ENCODE measurements at places on chromosomes 11 and 22.

DNA sequence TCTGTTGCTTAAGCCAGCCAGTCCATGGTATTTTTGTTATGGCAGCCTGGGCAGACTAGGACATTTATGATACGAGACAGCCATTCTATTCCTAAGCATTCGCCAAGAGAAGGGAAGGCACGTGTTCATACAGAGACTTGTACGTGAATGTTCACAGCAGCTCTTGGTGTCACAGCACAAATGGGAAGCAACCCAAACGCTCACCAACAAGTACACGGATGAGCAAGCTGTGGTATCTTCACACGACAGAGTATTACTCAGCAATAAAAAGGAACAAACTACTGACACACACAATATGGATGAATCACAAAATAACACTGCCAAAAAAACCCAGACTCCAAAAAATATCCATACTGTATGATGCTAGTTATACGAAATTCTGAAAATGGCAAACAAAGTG lies 85.1 kb downstream of the PHF21B start:
- DNase-seq = no peak

GRCh38 chr22:25760294-25760693 lies 18.3 kb downstream of the MYO18B start:
- DNase-seq = no peak

DNA sequence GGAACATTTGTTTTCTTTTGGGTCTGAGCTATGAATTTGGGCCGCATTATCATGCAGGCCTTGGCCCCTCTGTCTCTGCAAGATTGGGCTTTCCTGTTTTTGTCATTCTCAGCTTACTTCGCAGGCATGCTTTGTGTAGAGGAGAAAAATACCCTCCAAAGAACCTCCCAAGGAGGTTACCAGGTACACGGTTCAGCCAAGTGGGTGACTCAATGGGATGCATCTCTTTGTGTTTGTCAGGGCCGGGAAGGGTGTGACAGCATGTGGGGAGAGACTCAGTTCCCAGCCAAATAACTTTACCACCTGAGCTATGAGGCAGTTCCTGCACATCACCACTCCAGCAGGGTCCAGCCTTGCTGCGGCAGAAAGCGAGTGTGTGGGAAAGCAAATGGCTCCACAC lies 47.8 kb upstream of the CLDN5 start:
- no peak for DNase-seq

GRCh38 chr22:42282252-42282942 lies 11.9 kb upstream of the TCF20 start:
- DNase-seq = no peak

DNA sequence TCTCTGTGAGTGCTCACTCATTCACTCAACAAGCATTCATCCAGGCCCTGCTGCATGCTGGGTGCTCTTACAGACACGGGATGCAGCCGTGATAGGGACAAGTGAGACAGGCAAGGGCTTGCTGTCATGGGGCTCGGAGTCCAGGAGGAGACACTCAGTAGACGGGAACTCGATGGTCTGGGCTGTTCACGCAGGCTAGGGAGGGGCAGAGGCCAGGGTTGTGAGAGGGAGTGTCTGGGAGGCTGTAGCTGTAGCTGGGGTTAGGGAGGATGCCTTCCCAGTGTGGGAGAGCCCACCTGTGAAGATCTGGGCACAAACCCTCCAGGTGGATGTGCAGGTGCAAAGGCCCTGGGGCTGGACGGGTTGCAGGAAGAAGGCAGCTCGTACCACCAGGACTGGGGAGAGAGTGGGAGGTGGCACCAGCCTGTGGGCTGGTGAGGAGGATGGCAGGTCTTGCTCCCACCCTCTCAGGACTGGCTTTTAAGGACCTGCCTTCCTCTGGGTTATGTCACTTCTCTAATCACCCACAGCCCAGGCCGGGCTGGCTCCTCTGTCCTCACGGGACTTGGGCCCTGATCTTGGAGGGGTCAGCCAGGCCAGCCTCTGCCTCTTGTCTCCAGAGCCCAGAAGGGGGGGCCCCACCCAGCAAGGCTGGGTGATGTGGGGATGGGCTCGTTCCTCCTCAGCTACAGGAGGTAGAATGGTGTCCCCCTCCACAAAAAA lies 24.1 kb downstream of the FGF4 start:
- no peak for DNase-seq

DNA sequence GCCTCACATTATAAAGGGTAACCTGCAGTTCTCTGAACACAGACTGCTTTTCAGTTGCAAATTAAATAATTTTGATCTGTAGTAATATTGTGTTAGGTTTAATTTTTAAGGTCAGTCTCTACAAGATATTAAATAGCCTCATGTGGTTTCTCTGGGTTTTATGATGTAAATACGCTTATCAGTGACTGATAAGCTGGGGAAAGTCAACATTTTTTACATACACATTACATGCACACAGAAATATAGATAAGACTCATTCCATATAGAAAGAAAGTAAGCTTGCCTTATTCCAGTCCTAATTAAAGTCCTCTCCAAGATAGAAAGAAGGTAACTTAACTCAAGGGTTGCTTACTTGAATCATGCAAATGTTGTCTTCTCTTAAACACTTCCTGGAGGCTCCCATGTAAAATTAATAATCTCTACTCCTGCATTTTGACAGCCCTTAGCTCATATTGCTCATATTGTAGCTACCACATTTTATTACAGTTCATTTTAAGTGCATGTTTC lies 1.6 kb upstream of the OR5M3 start:
- DNase-seq = no peak

GRCh38 chr22:37333724-37334460 lies 51.6 kb downstream of the CYTH4 start:
- DNase-seq = no peak

- no peak for DNase-seq
Observed at GRCh38 chr11:61108847-61109585, 6.7 kb downstream of the CD5 start.

DNA sequence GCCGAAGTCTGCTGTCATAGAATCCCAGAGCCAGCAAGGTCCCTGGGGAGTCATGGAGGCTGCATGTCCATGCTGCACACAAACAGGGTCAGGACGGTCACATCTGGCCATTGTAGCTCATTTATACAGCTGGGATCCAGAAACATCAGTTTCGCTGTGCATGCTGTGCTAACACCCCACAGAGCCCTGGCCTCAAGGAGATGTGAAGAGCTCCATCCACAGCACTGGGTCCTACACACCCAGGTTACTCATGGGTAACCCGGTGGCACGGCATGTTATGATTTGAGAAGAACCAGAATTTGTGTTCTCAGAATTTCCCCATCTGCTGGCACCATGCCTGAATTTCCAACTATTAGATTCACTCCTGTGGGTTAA lies 146.3 kb upstream of the ARHGAP20 start:
- no peak for DNase-seq

GRCh38 chr22:37282385-37282677 lies at the start of gene CYTH4:
CYTH4 (plus strand) TSS chr22:37282508; CDS start chr22:37282570, 62 bp downstream.
- DNase-seq = peak; percentile 55

DNA sequence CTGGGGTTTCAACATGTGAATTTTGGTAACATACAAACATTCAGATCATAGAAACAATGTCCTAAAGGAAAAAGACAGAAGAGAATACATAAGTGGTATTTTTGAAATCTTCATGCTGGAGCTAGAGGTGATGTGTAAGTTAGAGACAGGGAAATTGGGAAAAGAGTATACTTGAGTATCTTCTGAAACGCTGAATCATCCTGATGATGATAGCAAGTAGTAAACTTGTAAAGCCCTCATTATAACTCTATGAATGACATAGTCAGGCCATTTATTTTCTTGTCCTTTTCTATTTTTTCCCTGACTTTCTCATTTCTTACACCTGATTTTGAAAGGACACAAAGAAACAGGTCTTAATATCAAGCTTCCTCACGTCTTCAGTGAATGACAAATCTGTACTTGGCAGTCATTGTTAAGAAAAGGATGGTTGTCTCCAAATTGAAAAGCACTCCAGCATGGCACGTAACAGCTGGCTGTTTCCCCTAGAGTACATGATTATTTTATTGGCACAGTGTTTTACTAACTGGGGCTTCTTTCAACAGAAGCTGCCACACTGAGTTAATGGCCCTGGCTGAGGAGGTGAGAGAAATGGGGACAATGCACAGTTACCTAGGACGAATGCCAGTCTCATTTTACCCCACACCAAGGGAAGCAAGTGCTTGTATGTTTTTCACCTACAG lies 140.7 kb upstream of the CTSC start:
- DNase-seq = no peak

GRCh38 chr11:113465786-113466185 lies 9.4 kb downstream of the DRD2 start:
- no peak for DNase-seq

DNA sequence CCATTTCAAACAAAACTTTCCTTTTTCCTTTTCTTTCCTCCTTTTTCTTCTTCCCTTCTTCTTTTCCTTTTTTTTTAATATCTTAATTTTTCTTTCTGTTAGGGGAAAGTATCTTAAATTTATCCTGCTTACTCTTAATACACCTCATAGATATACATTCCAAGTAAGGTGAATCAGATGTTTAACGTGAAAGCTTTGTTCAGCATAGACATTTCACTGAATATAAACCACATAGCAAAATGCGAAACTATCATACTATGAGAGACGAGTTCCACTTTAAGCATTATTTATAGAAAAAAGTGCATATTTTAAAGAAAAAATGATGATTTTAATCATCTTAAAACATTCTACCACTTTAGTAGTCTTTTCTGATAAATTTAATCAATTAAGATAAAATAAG lies 137.8 kb upstream of the MTMR2 start:
- DNase-seq = no peak

- no peak for DNase-seq
Observed at GRCh38 chr11:117055469-117055868, 42.8 kb downstream of the SIK3 start.

- DNase-seq = no peak
Observed at GRCh38 chr11:77660947-77661346, 23.4 kb upstream of the CLNS1A start.

GRCh38 chr22:28155808-28156207 lies 236.8 kb upstream of the PITPNB start:
- DNase-seq = no peak

DNA sequence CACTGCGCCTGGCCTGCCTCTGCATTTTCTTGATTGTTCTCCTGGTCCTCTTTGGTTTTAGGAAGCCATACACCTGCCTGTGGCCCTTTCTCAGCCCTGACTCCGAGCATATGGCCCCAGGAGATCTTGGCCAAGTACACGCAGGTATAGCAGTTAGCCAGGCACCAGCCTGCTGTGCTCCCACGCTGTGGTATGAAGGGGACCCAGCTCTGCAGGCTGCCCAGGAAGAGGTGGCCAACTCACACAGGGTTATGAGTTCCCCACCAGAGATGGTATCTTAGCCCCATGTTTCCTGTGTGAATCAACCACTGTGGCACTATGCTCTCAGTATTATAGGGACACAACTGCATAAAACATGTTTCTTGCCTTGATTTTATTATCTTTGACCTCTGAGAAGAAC lies 31.1 kb downstream of the SGSM3 start:
- DNase-seq = peak; percentile 18

- no peak for DNase-seq
Observed at GRCh38 chr11:43558556-43559127, 121.9 kb upstream of the HSD17B12 start.

- DNase-seq = no peak
Observed at GRCh38 chr22:22395245-22395644, 113.3 kb downstream of the ZNF280B start.

DNA sequence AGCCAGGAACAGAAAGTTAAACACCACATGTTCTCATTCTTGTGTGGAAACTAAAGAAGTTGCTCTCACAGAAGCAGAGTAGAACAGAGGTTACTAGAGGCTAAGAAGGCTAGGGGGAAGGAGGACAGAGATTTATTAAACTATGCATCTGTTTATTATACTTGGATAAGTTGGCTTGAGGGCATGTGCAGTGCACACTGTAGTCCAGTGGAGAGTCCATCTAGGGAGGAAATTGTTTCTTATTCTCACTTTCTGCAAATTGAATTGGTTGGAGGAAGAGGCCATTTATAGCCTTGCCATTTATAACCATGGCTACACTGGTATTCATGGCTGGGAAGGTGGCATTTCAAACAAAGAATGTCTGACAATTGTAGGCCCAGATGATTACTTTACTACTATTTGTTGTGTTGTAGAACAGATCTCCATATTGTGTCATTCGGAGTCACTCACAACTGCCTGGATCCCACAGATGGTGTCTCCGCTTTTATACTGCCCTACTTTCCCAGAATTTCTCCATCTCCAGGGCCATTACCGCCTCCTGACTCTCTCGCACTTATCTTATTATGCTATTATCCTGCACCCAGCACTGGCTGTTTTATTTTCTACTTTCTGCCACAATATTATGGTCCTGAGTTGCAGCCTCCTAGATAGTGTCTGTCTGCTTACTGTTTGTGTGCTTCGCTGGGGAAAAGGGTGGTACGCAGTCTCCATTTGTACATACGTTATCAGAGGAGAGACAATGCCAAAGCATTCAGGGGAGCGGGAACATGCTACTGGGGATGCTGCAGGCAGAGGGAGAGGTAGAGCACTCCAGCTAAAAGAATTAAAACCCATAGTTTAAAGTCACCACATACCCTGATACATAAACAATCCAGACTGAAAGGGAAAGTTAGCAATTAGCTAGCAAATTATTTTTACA lies 169.3 kb upstream of the BLID start:
- no peak for DNase-seq

GRCh38 chr11:2566223-2567025 lies 121.6 kb downstream of the KCNQ1 start:
- DNase-seq = no peak

- no peak for DNase-seq
Observed at GRCh38 chr11:123451183-123451781, 21.2 kb downstream of the GRAMD1B start.

- DNase-seq = no peak
Observed at GRCh38 chr11:1194977-1195681, 27.7 kb upstream of the MUC5B start.

DNA sequence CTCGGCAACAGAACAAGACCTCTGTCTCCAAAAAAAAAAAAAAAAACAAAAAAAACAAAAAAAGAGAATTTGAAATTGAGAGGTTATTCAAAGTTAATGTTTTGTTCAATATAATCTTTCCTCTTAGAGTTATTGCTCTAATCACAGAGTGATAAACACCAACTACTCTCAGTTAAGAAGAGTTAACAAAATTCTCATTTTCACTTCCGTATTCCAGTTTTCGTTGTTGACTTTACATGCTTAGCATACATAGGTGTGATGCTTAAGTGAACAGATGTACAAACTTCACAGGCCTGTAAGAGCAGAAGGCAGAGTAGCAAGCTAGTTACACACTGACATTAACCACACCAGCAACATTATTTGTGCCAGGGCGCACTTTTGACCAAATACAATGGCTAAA lies 12.3 kb downstream of the EIF4ENIF1 start:
- no peak for DNase-seq

All from stimulated activated CD4-positive, alpha-beta T cell treated with anti-CD3 and anti-CD28 coated beads, TNF-alpha, amount 100 ng/mL, for 24 hours (primary cell).